ENCODE measurements at places on chromosomes 5 and 9.

GRCh38 chr9:99833735-99834134 is 12.1 kb downstream of the NR4A3 start:
- no peak for DNase-seq

DNA sequence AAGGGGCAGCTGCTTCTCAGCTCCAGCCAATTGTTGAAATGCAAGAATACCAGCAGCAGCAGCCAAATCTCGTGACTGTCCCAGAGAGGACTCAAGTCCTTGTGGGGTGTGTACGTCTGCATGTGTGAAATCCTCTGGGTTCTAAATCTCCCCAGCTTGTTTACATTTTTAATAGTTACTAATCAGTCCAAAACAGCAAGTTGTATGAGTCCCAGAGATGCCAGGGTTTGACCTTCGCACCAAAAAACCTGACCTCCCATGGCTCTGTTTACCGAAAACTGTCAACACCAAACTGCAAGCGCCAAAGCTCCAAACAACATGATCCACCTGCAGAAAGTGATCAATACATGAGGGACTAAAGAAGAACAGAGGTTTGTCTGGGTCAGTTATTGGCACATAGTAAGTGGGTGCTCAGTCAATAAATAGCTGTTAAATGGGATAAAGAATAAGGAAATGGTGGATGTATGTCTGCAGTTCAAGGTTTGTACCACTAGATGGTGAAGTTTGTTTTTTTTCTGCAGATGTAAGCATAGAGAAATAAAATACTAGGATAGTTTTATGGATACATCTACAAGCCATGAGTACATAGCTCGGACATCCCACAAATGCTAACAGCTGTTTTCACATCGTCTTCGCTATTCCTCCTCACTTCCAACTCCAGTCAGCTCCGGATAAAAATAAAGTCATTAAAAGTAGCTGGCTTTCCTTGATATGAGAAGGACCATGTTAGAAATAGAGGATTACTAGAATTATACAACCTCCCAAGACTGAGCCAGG is 85.3 kb upstream of the ADRB2 start:
- no peak for DNase-seq

DNA sequence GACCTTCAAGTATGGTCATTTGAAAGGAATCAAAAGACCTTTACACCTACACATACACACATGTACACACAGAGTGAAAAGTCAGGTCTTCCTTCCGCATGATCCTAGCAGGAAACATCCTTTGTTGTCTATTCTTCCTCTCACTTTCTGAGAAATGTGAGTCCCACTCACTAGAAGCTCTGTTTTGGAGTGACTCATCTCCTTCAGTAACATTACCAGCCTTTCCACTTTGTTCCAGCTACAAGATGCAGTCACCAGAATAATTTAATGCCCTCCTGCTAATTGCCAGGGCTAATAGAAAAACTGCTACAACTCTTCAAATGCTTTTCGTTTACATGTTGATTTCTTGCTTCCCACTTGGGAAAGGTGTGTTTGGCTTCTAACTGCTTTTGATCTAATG is 417.3 kb downstream of the RASEF start:
- DNase-seq, result no peak

DNA sequence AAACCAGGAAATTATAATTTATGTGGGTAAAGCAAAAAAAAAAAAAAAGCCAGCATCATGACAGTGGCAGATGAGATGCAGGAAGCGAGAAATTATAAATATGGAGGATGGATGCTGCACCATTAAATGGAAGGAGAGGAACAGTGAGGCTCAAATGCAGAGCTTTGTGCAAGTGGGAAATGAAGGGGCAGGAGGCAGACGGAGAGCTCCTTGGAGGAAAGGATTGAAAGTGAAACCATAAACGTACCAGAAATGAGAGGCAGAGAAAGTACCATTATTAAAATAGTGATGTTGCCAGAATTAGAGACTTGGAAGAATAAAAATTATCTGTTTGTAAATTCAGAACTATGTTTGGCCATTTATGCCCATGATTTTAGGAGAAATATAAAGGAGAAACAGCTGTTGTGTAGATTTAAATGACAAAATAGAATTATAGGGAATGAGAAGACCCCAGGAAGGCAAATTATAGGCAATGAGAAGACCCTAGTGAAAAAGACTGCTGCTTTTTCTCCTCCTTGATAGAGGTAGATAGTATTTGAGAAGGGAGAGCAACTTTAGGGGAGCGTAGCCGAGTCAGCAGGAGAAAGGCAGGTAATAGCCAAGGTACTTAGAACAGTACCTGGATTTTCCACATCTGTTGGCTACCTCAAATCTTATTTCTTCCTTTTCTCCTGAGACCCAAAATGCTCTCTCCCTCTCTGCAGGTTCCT is 341.0 kb upstream of the CD180 start:
- no peak for DNase-seq

GRCh38 chr5:78964889-78965288 is 20.2 kb downstream of the ARSB start:
- DNase-seq, result no peak

DNA sequence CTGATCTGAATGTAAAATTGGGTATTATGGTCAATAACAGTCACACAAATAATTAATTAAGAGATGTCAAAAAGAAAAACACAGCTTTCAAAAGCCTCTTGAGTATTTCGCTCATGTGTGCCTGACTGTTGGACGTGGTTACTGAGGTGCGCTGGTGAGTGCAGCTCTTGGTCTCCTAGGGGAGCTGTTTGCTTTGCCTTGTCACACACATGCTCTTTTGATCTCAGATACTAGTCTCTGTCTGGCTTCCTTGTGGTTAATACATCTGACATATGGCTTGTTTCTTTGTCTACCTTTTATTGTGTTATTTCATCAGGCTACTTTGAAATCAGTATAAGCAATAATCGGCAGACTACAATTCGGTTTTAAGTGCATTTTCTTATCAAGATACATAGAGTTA is 51.5 kb downstream of the PCSK1 start:
- DNase-seq, result no peak

GRCh38 chr5:61283471-61283870 is 48.6 kb upstream of the ZSWIM6 start:
- no peak for DNase-seq

GRCh38 chr5:115543365-115544042 is 1.1 kb downstream of the FEM1C start:
- DNase-seq, result no peak

DNA sequence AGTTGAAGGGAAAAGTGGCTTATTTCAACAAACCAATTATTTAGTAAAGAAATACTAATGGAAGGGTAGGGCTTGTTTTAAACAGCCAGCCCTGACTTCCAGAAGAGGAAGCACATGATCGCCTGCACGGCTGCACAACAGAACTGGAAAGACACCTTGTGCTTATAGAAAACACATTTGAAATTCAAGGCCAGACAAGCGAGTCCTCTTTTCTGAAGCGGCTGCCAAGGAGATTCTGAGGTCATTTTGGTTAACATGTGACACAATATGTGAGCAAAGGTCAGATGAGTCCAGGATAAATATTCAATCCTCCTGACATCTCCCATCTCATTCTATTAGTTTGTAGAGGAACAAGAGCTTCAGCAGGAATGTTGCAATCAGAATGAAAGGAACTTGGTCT is 461.4 kb upstream of the ST8SIA4 start:
- peak; percentile 25 for DNase-seq

DNA sequence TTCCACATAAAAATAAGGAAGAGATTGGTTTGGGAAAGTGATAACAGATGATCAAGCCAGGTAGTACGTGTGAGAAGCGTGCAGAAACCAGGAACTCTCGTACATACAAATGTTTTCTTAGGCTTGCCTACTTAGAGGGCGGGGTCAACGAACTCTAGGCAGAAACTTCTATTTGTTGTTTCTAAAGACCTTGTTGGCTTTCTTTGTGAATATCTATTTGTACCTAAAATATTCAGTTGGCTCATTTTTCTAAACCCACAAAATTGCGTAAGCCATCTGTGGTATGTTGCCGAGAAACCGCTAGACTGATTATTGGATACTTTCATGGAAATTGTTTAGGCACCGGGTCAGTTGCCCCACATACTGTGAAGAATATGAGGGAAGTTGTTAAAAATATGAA is 458.5 kb downstream of the MAT2B start:
- no peak for DNase-seq

DNA sequence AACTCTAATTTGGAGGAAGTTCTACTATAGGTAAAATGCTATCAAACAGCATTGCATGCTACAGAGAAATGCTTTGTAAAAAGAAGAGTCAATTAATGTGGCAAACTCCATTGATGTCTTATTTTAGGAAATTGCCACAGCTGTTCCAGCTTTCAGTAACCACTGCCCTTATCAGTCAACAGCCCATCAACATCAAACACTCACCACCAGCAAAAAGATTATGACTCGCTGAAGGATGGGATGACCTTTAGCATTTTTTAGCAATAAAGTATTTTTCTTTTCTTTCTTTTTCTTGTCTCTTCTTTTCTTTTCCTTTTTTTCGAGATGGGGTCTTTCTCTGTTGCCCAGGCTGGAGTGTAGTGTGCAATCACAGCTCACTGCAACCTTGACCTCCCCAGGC is 26.0 kb downstream of the CRHBP start:
- DNase-seq, result no peak

- no peak for DNase-seq
Measured at GRCh38 chr9:132879457-132880323, 992 bp downstream of the SPACA9 start.

GRCh38 chr9:76101075-76101474 is 210.6 kb downstream of the PCSK5 start:
- DNase-seq, result no peak

DNA sequence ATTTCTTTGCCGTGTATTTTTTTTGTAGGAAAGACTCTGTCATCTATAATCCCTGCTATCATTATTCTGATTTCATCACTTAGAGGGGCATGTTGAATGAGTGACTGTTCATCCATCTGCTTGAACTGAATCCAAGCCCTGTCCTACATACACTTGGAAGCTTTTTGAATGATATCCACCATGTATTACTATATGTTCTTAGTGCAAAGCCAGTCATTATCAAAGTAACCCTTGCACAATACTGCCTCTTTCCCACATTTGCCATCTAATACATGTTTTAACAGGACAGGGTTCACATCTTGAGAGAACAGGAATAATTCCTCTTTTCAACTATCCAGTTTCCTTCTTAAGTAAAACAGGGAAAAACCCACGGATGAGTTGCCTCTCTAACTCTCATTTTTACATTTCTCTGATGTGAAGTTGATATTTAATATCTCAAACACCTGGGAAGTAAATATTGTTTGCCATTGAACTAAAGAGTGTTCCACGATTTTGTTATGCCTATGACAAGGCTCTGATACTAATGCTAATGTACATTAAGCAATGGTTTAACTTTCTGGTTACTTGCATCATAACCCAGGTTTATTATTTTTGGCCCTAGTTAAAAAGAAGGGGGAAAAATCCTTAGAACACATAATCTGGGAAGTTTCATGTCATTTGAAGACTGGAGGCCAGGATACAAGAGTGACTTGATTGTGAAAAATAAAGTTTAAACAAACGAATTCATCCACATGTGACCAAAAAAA is 103.7 kb upstream of the TARS1 start:
- DNase-seq, result no peak

DNA sequence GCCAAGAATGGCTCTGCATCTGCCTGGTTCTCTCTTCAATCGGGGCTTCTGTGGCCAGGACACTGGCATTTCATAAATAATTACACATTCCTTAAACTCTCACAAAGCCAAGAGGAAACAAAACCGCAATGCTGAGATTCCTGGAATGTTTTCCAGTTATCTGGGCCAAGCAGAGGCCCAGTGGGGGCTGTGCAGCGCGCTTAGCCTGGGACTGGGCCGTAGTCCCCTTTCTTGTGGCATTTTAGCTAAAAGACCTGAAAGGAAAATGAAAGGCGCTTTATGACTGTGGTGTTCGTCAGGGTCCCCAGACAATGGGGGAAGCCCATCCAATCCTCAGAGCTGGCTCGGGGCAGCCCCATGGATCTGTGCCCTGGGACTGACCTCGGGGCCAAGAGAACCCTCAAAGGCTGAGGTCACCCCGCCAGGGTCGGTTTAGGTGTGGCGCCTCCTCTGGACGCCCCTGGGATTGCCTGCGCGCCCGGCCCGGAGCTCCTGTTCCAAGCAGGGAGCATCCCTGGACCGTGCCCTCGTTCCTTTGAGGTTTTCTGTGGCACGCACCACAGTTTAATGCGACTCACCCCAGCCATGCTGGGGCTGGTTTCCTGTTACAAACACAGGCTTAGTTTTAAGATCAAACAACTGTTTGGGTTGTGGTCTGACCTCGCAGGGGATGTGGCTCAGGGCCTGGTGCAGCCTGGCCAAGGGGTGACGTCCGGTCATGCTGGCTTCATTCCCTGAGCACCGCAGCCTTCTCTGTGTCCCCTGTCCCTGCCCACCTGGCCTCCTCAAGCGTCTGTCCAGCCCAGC is 51.5 kb upstream of the NKD2 start:
- DNase-seq, result peak; percentile 54

All from epithelial cell of proximal tubule (primary cell).